ENCODE measurements at places on chromosomes 4 and X.

DNA sequence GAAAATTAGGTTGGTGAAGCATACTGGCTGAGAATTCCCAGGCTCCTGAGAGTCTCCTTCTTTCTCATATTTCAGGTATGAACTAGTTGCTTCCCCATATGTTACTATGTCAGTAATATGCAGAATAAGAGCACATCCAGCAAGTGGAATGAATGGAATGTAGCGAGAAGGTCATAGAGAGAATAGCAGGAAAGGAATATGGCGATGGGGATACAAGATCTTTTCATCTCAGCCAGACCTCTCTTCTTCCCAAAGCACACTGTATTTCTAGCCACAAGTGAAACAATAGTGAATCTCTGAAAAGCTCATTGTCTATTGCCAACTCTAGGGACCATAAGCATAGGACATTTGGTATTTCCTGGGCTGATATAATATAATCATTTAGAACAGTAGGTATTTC lies 54.6 kb upstream of the MMAA start:
- DNase-seq = no peak

DNA sequence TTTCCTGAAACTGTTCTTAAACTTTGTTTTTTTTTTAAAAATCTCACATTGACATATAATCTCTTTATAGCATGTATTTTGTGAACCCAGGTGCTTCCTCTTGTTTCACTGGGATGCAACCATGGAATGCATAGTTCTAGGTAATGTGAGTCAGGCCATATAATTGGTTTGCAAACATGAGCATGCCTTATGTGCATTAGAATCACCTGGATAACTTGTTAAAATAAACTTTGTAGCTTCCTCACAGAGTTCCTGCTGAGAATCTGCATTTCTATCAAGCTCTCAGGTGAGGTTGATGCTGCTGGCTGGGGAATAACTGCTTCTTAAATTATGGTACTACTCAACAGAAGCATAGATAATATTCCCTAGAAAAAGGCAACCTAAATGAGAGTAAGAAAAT lies 940.3 kb upstream of the LCORL start:
- no peak for DNase-seq

DNA sequence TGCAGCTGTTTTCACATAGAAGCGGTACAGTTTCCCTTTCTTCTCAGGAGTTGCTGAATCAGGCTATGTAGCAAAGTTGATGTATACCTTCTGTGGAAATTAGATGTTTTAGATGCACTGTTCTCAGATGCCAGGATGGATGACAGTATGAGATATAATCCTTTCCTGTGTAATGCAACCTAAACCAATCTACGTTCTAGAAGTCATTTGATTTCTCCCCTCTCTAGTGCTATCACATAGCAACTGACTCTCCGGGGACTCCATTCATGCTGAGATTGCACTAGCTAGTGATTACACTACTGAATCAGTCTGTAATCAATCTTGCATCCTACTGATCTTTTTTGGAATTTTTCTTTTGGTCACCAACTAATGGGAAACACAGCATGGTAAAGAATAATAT lies 1881.7 kb downstream of the PCDH7 start:
- no peak for DNase-seq

GRCh38 chrX:74272230-74272629 lies 31.8 kb upstream of the ZCCHC13 start:
- DNase-seq = no peak

DNA sequence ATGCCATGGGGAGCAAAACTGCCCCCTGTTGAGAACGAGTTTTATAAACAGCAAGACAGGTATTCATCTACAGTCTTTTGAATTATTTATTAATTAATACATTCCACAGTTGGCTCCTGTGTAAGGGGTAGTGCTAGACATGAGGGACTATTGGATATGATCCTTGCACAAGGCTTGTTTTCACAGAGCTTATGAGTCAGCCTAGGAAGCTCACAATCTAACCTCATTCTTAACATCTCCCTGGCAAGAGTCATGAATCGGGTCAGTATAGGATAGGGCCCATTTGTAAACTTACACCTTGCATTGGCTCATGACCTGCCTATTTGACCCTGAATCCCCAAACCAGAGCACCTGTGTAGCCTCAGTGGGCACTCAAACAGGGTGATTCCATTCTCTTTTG lies 209.1 kb upstream of the HCCS start:
- no peak for DNase-seq

DNA sequence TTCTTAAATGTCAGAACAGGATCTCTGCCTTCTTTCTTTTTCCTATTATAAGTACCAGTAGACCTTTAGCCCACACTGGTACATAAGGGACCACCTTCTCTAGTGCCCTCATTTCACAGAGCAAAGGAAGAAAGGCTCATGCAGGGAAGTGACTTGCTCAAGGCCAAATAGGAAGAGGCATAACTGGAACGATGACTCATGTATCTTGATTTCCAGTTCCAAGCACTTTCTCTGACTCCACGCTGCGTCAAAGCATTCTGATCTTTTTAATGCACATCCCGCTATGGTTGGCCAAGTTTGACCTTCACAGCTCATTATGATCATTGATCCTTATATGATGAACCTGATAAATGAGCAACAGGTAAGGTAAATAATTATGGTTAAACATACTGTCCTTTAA lies 542.0 kb downstream of the GBA3 start:
- no peak for DNase-seq

GRCh38 chr4:121978172-121978516 lies 26.3 kb upstream of the TRPC3 start:
- no peak for DNase-seq

GRCh38 chr4:101307899-101308298 lies 39.4 kb downstream of the PPP3CA start:
- no peak for DNase-seq

- no peak for DNase-seq
Observed at GRCh38 chr4:34932591-34932990, 1311.7 kb downstream of the ARAP2 start.

GRCh38 chr4:42453612-42454011 lies 56.3 kb downstream of the SHISA3 start:
- no peak for DNase-seq

- no peak for DNase-seq
Observed at GRCh38 chr4:1775731-1776500, 17.2 kb upstream of the FGFR3 start.

GRCh38 chr4:153669838-153670237 lies 14.2 kb upstream of the TLR2 start:
- no peak for DNase-seq

- DNase-seq = no peak
Observed at GRCh38 chr4:1309261-1310010, 19.7 kb downstream of the MAEA start.

GRCh38 chr4:9599266-9599665 lies 155.1 kb downstream of the DEFB131A start:
- no peak for DNase-seq

GRCh38 chr4:68038272-68038671 lies 75.0 kb upstream of the TMPRSS11A start:
- no peak for DNase-seq

DNA sequence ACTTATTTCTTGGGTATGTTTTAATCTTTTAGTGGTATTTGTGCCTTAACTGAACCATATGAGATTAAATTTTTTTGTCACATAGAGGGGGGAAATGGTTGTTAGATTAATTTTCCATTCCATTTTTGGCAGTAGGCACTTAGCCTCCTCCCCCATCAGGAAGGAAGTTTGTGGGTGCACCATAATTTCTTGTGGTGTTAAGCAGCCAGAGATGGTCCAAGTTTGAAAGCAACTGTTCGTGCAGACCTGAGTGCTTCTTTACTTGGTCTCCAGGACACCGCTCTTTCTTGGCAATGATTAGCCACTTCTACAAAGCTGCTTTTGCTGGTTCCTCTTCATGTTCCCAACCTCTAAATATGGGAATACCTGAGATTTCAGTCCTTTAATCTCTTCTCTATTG lies 92.7 kb upstream of the RPL34 start:
- no peak for DNase-seq

DNA sequence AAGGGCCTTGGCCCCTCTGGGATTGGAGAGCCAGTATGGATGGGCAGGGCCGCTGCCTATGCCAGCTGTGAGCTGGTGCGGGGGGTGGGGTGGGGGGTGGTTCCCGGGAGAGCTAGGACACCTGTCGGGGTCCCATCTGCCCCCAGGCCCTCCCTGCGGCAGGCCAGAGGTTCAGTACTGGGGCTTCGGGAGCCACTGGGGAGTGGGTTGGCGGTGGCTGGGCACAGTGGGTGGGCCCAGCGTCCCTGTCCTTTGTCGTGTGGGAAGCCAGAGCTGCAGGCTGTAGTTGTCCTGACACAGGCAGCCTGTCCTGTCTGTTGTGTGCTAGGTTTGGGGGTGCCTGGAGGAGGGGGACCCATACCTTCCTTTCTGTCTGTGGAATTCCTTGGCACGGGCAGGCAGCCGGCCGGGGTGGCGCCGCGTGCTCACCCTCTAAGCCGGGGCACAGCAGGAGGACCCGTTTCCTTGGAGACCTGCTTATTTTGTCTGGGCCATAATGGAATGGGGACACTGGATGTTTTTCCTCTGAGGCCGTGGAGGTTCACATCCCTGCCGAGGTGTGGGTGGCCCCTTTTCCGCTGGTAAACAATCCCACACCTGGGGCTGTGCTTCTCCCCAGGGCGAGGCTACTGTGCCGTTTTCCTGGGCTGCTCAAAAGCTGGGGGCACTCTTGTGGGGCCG lies 14.8 kb downstream of the DOK7 start:
- DNase-seq = no peak

- DNase-seq = no peak
Observed at GRCh38 chrX:149870840-149871239, 10.1 kb upstream of the MAGEA8 start.

GRCh38 chrX:96453139-96453538 lies 231.5 kb upstream of the DIAPH2 start:
- DNase-seq = no peak

DNA sequence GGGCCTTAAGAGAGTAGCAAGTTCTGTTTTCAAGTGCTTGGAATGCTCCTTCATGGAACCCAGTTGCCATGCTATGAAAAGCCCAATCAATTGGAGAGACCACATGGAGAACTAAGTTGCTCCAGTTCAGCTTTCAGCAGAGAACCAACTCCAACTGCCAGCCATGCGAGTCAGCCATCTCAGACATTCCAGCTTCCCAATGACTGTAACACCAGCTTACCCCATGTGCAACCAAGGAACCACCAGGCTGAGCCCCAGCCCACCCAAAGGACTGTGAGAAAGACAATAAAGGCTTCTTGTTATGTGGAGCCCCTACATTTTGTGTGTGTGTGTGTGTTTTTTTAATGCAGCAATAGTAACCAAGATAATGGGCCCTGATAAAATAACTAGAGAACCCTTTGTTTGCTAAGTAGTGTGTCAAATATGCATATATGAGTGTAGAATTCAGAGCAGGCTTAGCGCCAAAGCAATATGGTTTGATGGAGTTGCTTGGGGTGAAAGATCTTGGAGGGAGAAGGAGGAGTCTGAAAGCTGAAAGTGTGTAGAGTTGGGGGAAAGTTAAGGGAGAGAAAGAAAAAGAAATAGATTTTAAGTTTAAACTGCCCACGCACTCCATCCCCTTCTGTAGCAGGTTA lies 35.0 kb upstream of the CCKAR start:
- DNase-seq = no peak

DNA sequence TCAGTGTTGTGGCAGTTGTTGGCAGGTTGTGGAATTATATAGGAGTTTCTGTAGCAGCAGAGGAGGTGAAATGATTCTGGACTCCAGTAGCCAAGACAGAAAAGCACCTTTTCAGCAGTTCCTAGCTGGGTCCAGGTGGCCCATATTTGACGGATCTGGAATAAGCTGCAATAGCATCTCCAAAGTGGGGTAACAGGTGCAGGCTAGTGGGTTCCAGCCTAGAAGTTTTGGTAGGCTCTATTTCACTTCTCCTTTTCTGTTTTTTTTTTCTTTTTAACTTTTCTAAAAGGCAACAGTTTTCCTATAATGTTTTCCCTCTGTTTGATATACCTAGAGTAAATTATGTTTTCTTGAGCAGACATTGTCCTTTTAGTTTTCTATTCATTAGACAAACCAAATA lies 392.5 kb downstream of the C4orf33 start:
- no peak for DNase-seq

GRCh38 chrX:136907621-136908020 lies 27.1 kb upstream of the RBMX start:
- no peak for DNase-seq

- DNase-seq = no peak
Observed at GRCh38 chr4:183424109-183424744, 20.2 kb upstream of the CDKN2AIP start.

GRCh38 chrX:17692709-17693346 lies 44.5 kb upstream of the SCML1 start:
- DNase-seq = no peak

DNA sequence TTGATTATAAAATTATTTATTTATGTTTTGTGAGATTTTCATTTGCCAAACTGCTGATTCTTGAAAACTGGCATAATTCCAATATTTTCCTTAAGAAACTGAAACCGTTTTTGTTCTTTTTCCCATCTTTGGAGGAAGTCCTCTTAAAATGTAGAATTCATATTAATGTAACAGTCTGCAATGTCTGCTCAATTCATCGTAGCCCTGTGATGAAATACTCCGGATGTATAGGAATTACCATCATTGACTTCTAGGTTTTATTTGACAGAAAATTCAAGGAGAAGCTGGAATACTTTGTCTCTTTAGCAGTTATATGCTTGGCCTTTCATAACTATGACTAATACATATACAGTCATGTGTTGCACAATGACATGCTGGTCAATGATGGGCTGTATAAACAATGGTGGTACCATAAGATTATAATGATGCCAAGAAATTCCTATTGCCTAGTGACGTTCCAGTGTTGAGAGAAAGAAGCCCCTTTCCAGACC lies 185.0 kb upstream of the GPRIN3 start:
- DNase-seq = no peak

GRCh38 chr4:74237425-74237966 lies 70.8 kb upstream of the EPGN start:
- DNase-seq = no peak

- DNase-seq = no peak
Observed at GRCh38 chr4:23769406-23769805, 120.4 kb downstream of the PPARGC1A start.
